NCI-H146 (cell line): ENCODE measurements at places on chromosomes 16 and 17.

DNA sequence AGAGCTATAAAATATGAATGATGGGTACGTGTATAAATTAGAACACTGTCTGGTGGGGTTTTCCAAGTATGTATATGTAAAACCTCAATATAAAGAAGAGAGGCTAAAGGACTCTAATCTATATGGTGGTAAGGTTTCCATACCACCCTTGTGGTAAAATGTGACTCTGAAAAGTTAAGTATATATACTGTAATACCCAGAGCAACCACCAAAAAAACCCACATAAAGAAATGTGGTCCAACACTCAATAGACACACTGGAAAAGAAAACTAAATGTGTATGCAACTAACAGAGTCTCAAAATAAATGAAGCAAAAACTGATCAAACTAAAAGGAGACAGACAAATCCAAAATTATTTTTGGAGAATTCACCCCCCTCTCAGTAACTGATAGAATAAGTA lies 72.2 kb downstream of the XPO6 start:
- DNase-seq, result no peak

DNA sequence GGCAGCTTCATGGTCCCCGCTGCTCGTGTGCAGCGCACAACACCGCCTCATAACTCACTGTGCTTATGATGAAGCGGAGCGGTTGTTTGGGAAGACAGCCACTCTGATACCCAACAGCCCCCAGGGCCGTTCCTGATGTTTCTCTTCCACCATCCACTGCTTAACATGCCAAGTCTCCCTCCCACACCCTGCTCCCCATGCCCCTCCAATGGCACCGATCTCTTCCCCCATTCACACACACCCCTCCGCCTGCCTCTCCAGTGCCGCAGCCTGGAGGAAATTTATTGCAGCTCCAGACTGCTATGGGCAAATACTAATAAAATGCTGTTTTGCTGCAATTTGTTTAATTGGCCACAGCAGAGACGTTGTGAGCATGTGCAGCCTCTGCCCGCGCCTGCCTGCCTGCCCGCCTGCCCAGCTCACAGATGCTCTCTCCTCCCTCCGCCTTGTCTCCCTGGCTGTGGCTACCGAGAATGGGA lies 80.3 kb upstream of the LHX1 start:
- DNase-seq, result no peak

GRCh38 chr16:14244196-14245010 lies 173.3 kb downstream of the MRTFB start:
- DNase-seq, result no peak

- DNase-seq, result no peak
These were observed 25.3 kb downstream of the SPACA3 start for GRCh38 chr17:33016920-33017319.
